ENCODE measurements at places on chromosomes 12 and 14.

DNA sequence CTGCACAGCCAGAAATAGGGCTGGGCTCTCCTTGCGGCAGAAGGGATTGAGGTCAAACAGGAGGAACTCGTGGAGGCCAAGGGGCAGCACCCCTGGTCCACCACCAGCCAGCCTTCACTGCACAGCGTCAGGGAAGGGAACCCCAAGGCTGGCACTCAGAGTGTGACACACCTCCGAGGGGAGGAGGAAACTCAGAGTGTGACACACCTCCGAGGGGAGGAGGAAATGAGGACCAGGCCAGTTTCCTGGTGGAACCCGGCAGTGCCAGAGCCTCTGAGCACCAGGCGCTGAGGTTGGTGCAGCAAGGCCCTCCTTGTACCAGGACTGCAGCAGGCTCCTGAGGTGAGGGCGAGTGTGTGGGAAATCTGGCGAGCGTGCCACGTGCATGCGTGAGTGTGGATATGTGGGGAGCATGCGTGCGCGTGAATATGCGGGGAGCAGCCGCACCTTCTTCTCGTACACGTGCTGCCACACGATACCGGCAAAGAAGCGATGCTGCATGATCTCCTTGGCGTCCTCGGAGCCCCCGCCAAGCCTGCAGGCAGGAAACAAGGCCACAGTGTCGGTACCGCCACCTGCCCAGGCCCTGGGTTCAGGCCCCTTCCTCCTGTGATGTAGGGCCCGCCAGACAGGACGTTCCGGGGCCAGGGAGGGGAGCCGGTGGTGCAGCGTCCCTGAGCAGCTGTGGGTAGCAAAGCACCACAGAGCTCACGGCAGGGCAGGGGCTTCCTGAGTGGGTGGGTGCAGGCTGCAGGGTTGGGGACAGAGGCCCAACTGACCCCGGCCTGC is 19.2 kb downstream of the SIVA1 start:
- DNase-seq = no peak

DNA sequence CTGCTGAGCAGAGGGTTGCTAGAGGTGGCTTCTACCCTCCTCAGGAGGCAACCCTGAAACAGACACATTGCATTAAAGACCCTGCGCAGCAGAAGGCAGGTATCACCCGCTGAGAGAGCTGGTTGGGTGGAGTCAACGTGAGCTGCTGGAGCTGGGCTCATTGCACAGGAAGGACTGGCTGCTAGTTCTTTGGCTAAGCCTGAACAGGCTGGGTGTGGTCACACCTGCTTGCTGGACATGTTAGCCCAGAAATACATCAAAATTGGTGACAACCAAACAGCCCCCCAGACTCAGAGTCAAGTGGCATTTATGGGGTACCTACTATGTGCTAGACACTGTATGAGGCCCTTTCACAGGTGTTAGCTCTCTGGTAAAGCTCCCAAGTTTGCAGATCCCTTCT is 33.8 kb upstream of the IRF2BPL start:
- no peak for DNase-seq

- no peak for DNase-seq
Measured at GRCh38 chr12:28235015-28235414, 44.8 kb downstream of the CCDC91 start.

DNA sequence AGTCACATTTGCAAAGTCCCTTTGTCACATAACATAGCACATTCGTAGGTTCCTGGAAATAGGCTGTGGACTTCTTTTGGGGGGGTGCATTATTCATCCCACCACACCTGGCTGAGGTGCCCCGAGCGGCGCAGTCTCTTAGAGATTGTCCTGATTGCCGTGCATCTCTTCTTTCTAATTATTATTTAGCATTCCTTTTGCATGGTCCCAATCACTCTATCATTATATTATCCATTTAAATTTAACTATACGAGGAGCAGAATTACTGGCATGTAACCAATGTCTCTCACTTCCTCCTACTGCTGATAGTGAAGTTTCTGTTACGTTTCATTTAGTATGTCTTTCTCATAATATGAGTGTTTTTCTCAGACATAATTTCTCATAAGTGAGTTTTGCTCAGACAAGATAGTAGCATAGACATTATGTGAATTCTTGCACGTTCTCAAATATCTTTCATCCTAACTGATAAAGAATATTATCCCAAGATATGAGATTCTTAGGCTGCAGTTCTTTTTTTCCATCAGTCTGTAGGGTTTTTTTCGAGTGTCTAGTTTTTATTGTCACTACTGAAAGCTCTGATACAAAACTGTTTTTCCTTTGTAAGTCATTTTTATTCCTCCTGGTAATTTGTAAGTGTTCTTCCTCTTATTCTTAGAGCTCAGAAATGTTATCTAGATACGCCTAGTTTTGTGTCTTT is 444.3 kb downstream of the NELL2 start:
- no peak for DNase-seq

GRCh38 chr14:67917006-67917405 is 97.4 kb downstream of the RAD51B start:
- no peak for DNase-seq

- DNase-seq = no peak
Measured at GRCh38 chr12:94110258-94110657, 38.1 kb upstream of the PLXNC1 start.

DNA sequence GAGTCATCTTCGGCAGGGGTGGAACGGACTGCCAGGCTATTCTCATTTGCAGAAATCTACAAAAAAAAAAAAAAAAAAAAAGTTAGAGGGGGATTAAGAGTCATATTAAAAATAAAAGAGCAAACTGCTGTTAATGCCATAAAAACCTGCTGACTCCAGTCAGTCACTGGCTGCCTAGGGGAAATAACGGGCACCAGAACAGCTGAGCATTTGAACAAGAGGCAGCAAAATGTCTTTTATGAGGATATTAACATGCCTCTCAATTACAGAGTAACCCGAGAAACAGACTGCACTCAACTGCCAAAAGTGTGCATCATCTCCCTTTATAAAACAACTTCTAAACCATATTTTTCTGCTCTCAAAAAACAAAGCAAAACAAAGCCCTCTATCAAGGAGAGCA is 28.7 kb upstream of the CERS5 start:
- no peak for DNase-seq

- DNase-seq = no peak
Measured at GRCh38 chr14:55654243-55654642, 74.2 kb downstream of the KTN1 start.

Data from NCI-H1105 (cell line).